ENCODE measurements at places on chromosomes 2 and 18.

GRCh38 chr18:26562568-26562967 lies 14.2 kb upstream of the KCTD1 start:
- DNase-seq, result no peak

GRCh38 chr2:239400596-239401066 lies at the start of gene HDAC4:
Gene HDAC4 (minus strand): TSS chr2:239401020. CDS start chr2:239352699, 48,321 bp downstream.
- DNase-seq, result no peak

DNA sequence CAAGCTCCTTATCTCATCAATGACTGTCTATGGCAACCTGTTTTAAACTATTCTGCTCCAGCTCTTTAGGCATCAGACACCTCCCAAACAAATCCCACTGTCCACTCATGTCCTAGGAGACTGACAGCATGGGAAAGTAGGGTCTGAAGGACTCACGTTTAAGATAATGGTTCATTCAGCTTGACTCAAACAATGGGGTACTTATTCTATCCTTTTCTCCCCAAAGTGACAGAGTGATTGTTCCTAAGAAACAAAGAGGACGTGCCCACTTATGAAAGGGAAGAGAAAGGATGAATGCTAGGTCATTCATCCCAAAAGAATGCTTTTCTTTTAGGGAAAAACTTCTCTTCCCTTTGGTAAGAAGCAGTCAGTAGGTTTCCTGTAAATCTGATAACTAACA lies 41.9 kb downstream of the ALK start:
- no peak for DNase-seq

DNA sequence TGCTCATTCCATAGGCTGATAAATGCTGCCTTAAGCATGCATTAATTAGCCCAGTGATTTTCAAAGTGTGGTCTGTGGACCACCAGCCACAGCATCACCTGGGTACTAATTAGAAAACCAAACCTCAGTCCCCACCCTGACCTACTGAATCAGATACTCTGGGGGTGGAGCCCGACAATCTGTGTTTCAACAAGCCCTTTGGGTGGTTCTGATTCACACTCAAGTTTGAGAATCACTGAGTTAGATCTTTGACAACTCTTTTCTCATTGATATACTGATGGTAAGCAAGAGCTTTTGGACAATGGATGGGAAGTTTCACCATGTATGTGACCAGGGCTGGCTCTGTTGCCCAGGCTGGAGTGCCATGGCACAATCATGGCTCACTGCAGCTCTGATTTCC lies 95.9 kb downstream of the ZCCHC2 start:
- no peak for DNase-seq

GRCh38 chr2:217919781-217920351 lies 82.9 kb downstream of the TNS1 start:
- DNase-seq, result no peak

DNA sequence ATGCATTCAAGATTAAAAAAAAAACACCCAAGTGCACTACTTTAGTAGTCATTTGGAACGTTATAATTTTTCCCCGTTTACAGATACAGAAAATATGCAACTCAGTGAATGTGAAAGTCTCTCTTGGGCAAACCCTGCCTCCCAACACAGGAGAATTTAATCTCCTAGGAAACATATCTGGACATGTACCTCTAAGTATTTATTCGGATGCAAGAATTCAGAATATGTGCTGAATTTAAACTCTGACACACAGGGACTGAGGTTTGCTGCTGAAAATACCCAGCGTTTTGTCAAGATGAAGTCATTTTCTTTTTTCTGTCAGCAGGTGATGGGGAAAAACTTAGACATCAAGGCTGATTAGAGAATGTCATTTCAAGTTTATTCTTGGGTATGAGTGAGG lies 105.4 kb downstream of the ACKR3 start:
- no peak for DNase-seq

DNA sequence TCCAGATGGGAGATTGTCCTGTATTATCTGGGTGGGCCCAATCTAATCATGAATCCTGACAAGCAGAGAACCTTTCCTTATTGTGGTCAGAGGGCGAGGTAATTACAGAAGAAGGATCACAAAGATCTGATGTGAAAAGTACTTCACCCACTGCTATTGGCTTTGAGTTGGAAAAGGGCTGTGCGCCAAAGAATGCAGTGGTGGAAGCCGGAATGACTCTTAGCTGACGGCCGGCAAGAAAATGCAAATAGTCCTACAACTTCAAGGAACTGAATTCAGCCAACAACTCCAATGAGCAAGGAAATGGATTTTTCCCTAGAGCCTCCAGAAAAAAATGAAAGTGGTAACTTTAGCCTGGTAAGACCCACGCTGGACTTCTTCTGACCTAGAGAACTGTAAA lies 67.3 kb downstream of the CTNNA2 start:
- no peak for DNase-seq

DNA sequence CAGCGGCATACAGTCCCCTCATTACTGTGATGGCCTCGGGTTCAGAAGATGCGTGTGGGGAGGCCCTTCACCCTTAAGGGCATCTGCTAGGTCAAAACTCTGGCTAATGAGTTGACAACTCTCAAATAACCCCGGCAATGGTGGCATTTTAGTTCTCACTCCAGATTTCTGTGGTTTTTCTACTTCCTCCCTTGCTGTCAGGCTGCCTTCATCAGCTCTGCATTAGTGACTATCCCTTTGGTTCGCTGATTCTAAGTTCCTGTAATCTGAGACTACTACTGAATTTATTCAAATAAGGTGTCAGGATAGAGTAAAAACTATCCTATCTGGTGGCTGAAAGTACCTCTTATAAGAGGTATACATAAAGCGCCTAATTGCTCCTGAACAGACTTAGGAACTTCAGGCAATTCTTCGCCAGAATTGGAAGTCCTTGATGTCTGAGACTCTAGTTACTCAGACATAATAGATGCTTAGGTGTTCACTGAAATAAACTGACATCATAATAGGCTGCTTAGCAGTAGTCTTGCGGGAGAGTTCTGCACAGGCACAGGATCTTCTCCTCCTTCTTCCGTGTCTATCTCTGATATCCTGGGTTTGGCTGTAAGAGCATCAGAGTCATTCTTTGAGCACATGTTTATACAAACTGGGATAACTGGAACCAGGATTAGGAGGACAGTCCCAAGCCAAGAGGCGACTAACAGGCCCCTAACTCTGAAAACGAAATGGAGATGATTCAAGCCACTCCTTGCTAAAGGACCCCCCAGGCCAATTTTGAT lies 194.5 kb downstream of the DNER start:
- DNase-seq, result no peak

- DNase-seq, result peak; percentile 28
These were observed 99.7 kb downstream of the RBM43 start for GRCh38 chr2:151161821-151162551.

GRCh38 chr2:201820383-201821007 lies 14.2 kb downstream of the CDK15 start:
- DNase-seq, result no peak

DNA sequence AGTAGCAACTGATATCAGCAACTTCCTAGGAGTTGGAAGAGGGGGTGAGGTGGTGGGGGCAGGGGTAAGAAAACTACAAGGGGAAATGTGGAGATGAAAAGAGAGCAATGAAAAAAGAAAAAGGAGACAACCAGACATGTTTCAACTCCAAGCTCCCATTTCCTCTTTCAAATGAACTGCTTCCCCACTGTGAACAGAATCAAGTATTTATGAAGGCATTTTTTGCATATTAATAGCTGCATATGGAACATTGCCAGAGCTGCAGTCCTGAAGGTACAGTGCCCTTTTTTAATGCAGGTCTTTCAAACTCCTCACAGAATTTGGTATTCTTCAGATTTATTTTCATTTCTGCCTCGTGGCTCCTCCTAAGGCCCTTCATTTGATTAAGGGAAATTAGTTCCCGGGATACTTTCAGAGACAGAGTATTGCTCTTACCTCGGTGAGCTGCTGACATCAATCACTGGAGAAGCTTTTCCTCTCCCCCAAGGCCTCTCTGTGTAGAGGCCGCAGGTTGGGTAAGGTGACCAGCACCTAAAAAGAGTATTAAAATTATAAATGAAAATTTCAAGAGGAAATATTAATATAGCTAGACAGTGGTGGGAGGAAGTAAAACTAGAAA lies 68.4 kb downstream of the KIAA2012 start:
- DNase-seq, result no peak

DNA sequence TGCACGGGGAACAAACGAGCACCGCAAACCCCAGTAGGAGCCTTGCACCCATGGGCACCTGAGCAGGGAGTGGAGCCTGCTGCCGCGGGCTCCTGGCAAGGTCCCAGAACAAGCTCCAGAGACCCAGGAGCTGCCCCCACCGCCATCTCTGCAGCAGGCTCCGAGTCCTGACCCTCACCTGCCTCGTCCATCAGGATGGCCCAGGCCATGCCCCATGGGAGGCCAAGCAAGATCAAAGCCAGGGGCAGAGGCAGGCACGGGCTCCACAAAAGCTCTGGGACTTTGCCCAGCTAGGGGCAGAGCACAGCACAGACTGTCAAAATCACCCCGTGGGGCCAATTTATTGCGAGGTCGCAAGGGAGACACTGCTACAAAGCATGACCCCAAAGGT lies 43.6 kb downstream of the GPC1 start:
- DNase-seq, result no peak

GRCh38 chr2:59804732-59805131 lies 748.7 kb downstream of the BCL11A start:
- DNase-seq, result no peak

- DNase-seq, result no peak
These were observed 127.8 kb downstream of the MYO3B start for GRCh38 chr2:170305711-170306110.

DNA sequence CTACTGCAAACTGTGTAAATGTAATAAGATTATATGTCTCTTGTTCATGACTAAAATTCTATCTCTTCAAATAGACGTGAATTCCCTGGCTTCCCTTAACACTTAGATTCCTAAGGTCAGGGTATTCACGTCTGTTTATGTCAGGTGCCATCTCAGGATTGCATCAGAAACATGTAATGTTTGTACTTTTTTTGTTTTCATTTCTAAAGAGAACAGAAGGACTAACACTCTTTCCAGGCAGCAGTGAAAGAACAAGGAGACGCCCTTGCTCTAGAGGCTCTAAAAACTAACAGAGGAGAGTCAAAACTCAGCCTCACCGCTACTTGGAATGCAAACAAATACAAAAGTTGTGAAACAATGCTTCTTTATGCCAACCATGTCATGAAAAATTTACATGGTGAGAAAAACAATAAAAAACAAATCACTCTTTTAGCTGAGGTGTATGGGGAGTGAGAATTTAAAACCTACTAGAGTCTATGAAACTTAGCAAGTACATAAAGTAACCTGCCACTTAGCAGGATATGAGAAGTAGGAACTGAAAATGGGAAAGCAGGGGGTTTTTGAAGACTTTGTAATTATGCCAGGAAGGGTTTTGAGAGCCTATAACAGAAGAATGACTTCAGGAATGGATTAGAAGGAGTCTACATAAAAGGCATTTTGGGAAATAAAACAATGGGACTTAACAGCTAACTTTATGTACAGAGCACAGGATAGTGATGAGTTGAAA lies 522.7 kb downstream of the THSD7B start:
- DNase-seq, result no peak

DNA sequence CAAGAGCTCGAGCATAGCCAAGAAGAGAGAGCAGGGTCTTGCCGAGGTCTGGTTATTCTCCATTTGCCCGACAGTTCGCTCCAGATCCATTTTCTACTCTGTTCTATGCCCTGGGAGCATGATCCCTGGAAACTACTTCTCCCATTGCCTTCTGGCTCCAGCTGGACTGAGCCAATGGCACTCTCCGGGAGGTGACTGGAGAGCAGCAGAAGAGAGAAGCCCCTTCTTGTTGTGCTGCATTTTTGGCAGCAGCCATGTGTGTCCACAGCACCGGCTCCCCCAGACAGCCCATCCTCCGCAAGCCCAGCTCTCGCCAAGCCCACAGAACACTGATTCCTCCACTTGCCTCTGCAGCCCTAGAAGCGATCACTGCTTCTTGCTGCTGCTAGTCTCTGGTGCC lies 345.5 kb downstream of the TNS1 start:
- no peak for DNase-seq

DNA sequence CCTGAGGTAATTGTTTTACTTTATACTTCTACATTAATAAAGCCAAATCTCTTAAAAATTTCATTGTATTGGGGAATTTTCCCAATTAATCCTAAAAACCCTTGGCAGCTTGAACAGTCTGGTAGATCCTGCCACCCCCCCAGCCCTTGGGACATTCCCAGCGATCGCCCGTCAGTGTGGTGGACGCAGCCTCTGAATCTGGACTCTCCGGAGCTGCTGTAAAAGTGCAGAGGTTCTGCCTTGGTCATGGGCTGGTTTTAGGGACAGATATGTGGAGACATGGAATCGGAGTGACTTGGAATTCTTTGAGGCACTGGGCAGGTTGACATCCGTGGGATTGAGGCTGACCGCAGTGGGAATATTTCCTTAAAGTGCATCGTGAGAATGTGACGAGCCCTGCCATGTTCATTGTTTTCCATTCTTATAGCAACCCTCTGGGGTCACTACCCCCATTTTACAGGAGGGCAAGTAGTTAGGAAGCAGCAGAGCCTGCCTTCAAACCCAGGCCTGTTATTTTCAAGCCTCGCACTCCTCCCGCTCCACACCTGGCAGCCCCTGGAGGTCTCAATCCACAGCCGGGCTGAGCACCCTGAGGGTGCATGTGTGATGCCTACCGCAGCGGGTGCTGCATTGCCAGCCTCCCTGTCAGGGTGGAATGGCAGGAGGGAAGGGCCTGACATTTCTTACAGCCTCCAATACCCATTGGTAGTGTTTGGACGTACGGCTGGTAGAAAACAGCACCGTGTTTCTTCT lies 6.5 kb downstream of the EMILIN2 start:
- DNase-seq, result no peak

DNA sequence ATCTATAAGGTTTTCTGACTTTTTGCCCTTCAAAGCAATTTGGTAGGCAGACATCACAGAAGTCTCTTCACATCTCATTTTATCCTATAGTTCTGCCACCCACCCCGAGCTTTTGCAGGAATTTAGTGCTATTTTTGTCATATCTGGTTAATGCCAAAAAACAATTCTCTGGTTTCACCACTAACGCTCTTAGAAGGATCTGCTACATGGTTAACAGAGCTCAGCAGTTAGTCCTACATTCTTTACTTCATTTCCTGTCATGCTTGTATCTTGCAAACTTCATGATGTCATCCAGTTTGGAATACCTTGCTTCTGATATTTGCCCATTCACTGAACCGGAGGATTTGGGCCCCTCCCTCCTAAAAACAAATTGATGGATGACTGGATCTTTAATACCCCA lies 116.8 kb upstream of the SERPINE2 start:
- DNase-seq, result no peak

- no peak for DNase-seq
These were observed 56.4 kb downstream of the MAP4K3 start for GRCh38 chr2:39380525-39381150.

DNA sequence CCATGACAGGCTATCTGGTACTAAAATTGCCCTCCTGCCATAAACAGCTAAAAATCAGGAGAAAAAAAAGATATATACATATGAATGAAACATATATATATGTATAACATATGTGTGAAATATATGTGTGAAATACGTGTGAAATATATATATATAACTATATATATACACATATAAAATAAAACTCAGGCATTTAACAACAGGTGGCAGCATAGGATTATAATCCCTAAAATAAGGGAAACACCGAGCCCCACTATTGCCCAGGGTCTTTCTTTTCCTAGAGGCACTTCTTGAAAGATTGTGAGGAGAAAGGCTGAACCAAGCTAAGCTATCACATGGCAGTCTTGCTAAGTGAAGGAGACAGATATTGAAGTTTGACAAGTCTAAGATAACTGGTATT lies 65.9 kb upstream of the CYTIP start:
- DNase-seq, result no peak
